ENCODE measurements at places on chromosomes 7 and 10.

DNA sequence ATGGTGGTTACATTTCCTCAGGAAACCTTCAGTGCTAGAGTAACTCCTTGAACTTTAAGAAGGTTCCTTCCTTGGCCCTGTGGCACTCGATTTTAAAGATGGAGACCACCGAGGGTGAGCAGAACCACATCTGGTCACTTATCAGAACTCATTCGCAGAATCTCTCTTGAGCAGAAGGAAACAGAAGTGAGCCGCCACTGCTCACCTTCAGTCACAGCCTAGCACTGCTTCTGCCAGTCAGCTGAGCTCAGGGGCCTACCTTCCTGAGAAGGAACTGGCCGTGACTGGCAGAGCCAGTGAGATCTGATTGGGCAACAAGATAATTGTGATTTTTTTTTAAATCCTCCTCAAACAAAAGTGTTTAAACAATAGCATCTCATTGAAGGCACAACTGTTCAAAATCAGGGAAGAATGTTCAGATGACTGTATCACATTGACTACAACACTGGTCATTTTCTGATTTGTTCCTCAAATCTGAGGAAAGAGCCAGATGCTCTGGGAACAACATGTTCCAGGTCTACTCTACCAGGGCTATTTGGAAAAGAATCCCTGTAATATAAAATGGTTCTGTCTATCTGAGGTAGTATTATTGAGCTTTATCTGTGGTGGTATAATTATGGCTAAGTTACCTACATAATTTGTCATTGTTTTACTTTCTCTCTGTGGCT, 2.7 kb upstream of the SYPL1 start:
- DNase-seq = no peak

GRCh38 chr10:97024168-97025073, 161.3 kb downstream of the SLIT1 start:
- no peak for DNase-seq

DNA sequence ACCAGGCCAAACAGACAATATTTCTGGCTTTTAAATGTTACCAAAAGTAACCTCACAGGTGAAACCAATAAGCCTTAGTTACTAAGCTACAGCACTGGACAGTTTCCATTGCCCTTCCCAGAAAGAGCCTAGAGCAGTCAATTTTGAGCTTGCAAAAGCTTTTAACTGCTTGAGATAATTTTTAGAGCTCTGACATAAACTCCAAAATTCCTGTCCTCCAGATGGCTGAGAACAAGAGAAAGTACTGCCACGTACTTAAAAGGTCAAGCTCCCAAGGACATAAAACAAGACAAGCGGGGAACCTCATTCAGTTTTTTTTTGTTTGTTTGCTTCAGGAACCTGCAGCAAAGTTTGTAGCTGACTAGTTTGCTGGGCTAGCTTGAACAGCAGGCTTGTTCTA, 54.1 kb downstream of the BBS9 start:
- DNase-seq = no peak

DNA sequence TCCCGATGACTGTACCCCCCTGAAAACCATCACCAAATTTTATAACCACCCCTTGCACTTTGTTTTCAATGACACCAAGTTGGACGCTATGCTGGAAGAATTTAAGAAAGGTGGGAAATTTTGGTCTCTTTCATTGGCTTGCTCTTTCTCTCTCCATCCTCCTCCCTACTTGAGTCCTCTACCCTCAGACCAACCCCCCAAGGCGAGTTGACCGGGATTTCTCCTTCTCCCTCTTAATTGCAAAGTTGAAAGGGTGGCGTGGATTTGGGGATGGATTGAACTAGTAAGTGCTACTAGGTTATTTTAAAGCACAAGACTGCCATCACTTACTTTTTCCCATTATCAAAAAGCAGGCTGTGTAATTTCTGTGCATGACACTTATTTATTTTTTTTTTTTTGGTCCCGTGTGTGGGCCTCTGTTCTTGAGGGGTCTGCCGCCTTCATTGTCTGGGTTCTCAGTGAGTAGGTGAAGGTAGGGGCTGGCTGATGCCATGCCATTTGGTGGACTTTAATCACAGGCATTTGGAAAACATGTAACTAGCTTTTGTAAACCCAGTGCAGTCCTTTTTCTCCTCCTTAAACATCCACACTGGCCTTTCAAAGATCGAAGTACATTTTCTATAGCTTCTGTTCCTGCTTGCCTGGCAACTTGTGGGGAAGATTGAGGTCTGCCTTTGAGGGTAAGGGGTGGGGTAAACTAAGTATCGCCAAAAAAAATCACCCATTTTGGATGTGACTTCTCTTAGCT, 2.1 kb downstream of the CNNM2 start:
- DNase-seq = no peak

GRCh38 chr7:131196803-131197202, 130.9 kb upstream of the MKLN1 start:
- peak; percentile 81 for DNase-seq

- DNase-seq = no peak
These were observed 59.6 kb downstream of the VOPP1 start for GRCh38 chr7:55512635-55513191.

DNA sequence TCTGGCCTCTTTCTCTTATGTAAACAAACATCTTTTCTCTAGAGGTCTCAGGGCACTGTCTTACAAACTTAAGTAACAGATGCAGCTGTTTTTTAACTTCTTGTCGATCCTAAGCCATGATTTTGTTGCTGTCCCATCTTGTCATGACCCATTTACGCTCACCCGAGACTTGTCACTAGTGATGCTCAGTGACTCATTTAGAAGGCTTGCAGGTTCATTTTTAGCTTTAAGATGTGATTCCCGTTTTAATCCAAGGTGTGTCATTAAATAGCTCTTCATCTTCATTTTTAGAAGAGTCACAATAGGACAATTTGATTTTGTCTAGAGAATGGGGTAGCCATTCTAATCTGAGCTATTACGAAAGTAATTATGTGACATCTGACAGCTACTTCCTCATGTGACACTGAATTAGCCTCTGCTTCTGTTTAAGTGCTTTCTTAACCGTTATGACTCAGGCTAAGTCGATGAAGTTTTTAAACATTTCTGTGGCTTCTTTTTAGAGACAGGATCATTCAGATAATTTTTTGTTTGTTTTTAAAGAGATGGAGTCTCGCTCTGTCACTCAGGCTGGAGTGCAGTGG, 42.7 kb downstream of the SPDYE5 start:
- no peak for DNase-seq

DNA sequence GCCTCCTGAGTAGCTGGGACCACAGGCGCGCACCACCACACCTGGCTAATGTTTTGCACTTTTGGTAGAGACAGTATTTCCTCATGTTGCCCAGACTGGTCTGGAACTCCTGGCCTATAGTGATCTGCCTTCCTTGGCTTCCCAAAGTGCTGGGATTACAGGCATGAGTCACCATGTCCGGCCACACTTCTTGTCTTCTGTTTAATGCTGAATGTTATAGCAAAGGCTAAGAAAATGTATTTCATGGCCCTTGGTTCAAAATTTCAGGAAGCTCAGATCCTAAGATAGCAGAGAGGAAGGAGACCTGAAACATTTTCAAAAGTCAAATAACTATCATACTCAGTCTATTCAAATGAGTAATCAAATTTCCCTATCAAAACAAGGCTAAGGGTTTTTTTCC, 229.6 kb downstream of the BAMBI start:
- no peak for DNase-seq

DNA sequence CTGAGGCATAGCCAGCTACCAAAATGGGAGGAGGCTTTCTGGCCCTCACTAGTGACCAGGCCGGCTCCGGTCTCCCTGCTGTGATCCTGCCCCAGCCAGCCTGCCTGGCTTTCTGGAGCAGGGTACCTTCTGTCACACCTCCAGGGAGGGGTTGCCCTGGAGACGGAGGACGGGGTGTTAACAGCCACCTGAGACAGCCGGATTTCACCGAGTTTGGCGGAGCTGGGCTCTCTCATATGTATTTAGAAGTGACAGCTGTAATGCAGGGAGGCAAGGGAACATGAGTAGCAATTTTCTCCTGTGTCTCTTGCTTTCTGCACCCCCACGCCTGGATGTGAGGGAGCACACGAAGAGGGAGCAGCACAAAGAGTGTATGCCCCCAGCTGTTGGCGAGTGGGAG, 473.3 kb downstream of the PLXNA4 start:
- DNase-seq = no peak

DNA sequence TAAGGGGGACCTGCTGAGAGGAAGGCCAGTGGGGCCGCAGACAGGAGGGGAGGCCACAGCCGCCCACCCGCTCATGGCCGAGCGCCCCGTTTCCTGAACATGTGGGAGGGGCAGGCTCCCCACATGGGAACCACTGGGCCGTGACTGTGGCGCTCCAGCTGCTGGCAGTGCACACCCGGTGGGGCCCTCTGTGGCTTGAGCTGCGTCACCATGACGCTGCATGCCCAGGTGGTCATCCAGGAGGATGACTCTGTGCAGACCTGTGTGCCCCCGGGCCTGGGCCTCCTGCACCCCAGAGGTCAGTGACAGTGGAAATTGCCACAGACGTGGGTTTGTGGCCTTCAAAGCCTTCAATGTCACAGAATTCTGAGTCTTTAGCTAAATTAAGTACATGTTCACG, 85.1 kb downstream of the MGMT start:
- DNase-seq = no peak

- DNase-seq = no peak
These were observed 97.8 kb downstream of the AUTS2 start for GRCh38 chr7:69696054-69696591.

- DNase-seq = no peak
These were observed 13.4 kb upstream of the DNAJB6 start for GRCh38 chr7:157323401-157323800.

GRCh38 chr10:8840356-8840755, 785.9 kb downstream of the GATA3 start:
- DNase-seq = no peak

DNA sequence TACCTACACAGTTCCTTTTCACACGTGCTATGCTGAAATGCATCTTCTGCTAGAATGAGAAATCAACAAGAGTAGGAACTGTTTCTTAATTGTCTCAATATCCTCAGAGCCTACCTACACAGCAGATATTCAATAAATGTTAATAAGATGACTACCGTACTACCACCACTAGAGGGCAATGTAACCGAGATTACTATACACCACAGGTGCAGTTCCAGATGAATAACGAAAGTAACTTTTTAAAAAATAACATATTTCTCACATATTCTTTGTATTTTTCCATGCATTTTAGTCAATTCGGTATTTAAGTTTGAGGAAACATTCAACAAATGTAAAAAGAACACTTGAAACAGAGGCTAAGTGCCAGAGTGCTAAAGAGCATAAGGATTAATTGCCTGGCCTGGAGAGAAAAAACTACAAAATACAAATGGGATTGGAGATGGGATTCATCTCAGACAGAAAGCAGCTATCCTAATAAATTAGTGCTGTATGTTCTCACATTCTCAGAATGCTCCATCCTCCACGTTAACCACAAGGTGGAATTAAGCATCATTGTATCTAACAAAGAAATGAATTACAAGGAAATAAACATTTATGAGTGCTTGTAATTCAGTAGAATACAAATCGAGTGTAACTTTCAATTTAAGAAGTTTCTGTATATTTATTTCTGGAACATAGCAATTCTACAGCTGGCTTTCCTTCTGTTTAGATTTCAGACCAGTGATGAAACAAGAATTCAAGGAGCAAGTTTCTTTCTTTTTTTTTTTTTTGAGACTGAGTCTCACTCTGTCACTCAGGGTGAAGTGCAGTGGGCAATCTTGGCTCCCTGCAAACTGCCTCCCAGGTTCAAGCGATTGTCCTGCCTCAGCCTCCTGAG, 20.3 kb upstream of the HECTD2 start:
- DNase-seq = peak; percentile 61

DNA sequence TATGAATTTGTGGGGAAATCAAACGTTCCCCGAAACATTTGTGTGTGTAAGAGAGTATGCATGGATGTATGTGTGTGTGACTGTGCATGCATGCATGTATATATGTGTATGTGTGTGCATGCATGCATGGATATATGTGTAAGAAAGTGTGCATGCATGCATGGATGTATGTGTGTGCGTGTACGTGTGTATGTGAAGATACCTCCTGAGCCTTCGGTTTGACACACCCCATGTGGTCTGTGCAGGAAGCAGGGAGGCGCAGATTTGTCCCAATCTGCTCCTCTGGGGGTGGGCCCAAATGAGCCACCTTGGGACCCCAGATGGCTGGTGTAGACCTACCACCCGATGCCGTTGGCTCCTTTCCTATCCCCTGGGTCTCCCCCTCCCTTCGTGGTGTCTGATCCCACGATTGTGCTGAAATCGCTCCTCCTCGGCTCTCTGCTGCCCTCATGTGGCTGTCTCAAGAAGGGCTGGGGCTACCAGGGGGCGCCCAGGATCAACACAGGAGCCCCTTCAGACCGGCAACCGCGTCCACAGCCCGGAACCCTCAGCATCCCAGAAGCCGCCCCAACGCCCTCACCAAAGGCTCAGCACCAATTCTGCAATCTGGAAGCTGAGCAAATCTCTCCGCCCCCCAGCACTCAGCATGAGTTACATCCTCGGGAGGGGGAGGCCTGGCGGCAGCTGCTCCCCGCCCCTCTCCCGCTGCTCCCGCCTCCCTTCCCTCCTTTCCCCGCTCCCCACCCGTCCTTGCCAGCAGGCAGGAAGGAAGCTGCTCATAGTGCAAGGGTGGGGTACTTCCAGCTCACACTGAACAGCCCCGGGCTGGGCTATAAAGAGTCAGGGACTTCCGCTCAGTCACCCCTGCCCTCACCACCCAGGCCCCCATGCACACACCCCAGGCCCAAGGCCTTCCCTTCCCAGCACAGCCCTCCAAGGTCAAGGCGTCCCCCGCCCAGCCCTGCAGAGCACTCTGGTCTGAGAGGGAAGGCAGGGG, 2.3 kb upstream of the NOS3 start:
- peak; percentile 89 for DNase-seq

DNA sequence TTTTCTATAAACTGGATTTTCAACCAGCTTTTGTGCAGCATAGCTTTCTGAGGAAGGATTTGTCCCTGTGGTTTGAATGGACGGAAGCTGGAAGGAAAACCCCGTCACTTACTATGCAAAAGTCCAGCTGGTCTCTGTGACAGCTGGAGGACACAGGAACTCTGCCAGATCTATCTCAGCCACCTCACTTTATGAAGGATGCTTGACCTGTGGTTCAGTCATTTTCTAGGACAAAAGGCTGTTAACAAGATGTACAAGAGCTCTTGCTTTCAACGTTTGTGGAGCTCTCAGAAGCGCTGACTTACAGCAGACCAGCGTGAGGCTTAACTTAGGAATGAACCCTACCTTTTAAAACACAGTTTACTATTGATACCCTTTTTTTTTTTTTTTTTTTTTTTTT, 90.8 kb downstream of the CREM start:
- DNase-seq = no peak
